ENCODE measurements at places on chromosomes 13 and 19.
A peak's percentile ranks its signal among the peaks of the same experiment; 100 is the strongest.

DNA sequence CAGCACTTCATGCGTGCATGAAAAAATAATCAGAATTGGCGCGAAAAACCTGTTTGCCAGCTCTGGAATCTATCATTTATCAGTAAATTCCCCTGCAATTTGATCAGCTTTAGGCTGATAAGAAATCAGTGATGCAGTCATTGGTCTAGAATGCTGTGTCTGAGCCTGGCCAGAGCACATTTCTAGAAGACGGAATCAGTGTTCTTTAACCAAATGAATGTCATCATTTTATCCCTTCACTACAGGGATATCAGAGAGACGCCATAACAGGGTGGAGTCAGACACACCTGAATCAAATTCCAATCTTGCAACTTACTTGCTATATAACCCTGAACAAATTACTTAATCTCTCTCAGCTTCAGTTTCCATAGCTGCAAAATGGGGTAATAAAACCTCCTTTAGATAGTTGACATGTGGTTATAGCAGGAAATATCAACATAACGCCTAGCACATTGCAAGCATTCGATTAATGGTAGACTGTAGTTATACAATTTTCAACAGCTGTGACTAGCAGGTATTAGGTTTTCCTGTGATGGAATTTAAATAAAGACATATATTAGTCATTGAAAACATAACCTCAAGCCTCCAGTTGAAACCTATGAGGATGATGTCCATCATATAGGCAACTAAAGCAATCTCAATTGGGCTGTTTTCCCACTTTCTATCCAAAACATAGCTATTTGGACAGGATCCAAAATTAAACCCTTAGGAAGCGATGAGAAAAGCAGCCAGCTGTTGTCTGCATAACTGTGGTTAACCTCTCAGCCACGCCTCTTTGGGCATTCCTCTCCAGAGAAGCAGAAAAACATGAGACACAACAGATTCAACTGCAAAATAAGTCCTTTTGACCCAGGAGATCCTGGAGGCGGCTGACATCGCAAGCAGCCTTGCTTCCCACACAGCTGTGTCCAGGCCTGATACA, 51.6 kb upstream of the UBL3 start:
- peak; percentile 58 for DNase-seq

GRCh38 chr13:49517461-49517860, 21.7 kb downstream of the PHF11 start:
- no peak for DNase-seq

DNA sequence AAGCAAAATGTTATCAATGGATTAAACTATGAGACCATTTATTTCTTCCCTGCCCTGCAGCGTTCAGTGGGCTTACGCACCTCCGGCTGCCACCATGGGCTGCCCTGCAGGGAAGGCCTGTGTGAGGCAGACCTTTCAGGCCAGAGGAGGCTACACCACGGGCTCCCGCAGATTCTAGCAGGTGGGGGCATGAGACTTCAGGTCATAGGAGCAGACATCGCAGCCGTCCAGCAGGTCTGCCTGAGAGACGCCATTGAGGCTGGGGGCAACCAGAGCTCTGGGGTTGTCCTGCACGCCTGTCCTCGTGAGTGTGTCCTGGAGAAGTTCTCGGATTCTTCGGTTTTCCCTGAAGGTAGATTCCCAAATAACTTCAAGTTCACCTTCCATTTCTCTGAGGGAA, 9.4 kb upstream of the SLC7A9 start:
- no peak for DNase-seq

GRCh38 chr19:19655641-19656343, 7.7 kb downstream of the ATP13A1 start:
- DNase-seq, result no peak

DNA sequence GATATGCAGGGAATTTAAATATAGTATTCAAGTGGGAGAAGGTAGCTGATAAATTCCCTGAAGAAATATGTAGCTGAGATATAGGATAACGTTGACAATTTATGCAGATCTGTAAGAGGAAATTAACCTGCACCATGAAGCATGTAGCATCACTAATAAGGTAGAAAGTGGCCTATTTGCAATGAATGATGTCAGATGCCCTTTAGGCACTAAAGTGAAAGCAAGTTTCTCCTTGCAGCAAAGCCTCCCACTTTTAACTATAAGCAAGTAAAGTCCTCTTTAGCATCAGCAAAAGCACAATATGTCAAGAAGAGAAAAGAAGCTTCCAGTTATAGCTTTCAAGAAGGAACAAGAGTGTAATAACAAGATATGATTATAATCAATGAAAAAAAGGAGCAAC, 102.5 kb upstream of the SLITRK1 start:
- no peak for DNase-seq

DNA sequence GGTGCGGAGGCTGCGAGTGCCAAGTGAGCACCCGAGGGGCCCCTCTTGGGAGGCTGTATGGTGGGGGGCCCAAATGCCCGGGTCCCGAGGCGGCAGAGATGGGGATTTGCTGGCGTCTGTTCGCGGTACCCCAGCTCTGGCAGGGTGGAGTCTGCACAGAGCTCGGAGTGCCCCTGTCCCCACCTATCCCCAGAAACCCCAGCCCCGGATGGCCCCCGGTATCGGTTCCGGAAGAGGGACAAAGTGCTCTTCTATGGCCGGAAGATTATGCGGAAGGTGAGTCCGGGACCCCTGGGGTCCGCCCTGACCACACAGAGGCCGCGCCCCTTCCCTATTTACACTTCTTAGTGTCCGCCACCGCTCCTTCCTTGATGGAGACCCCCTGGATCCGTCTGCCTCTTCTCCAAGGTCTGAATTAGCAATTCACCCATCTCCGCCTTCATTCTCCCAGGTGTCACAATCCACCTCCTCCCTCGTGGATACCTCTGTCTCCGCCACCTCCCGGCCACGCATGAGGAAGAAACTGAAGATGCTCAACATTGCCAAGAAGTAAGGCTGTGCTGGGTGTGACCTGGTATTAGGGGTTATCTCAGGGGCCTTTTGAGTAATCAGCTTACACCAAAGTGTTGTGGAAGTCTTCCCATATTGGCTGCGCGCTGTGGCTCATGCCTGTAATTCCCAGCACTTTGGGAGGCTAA, 630 bp downstream of the PNPLA6 start:
- DNase-seq, result no peak

GRCh38 chr19:30870876-30871275, 478.4 kb downstream of the TSHZ3 start:
- DNase-seq, result no peak

DNA sequence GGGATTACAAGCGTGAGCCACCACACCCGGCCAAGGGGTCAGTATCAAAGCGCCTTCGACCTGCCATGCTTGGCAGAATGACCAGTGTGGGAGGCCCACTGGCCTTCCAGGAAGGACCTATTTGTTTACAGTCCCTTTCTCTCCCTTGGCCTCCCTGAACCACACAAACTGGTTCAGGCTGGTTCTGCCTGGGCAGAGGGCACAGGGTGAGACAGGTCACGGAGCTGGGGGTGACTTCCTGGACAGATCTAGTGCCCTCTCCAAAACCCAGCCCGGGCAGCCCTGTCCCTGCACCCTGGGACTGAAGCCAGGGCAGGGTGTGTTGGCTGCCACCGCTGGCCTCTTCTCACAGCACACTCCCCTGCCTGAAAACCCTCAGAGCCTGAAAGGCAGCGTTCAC, 11.3 kb downstream of the PLEKHF1 start:
- DNase-seq, result no peak

DNA sequence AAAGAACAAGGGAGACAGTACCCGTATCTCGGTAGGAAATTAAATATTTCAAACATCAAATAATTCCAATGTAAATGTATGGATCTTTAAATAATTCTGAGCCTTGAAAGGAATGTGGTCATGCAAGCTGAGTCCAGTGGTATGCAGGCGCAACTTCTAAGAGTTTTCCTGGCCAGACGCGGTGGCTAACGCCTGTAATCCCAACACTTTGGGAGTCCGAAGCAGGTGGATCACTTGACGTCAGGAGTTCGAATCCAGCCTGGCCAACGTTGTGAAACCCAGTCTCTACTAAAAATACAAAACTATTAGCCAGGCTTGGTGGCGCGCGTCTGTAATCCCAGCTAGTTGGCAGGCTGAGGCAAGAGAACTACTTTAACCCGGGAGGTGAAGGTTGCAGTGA, 1.1 kb upstream of the ZNF845 start:
- no peak for DNase-seq

- no peak for DNase-seq
Measured at GRCh38 chr13:98576200-98576945, 534 bp downstream of the STK24 start.

DNA sequence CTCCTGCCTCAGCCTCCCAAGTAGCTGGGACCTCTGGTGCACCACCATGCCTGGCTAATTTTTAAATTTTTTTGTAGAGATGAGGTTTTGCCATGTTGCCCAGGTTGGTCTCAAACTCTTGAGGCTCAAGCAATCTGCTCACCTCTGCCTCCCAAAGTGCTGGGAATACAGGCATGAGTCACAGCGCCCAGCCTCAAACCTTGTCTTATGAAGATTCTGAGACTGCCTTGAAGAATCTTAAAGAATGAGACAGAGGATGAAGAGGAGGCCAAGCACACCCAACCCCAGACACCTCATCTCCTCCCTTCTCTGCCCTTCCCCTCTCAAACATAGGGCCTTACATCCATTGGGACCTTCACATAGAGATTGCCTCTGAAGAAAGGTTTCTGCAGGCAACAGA, 179.7 kb downstream of the ABCC4 start:
- no peak for DNase-seq

GRCh38 chr19:50214699-50215543, 11.5 kb downstream of the MYH14 start:
- DNase-seq, result no peak

- DNase-seq, result no peak
Measured at GRCh38 chr19:47215581-47215980, 15.4 kb downstream of the BBC3 start.

DNA sequence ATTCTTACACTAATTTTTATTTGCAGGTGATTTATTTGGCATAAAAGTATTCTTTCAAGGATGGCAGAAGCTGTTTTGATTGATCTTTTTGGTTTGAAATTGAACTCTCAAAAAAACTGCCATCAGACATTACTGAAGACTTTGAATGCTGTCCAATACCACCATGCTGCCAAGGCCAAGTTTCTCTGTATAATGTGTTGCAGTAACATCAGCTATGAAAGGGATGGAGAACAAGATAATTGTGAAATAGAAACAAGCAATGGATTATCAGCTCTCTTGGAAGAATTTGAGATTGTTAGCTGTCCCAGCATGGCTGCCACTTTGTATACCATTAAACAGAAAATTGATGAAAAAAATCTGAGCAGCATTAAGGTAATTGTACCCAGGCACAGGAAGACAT, 1.2 kb downstream of the LACC1 start:
- DNase-seq, result no peak

GRCh38 chr13:109412283-109412901, 374.0 kb downstream of the IRS2 start:
- peak; percentile 29 for DNase-seq

GRCh38 chr13:67971291-67971690, 741.2 kb upstream of the PCDH9 start:
- DNase-seq, result no peak

DNA sequence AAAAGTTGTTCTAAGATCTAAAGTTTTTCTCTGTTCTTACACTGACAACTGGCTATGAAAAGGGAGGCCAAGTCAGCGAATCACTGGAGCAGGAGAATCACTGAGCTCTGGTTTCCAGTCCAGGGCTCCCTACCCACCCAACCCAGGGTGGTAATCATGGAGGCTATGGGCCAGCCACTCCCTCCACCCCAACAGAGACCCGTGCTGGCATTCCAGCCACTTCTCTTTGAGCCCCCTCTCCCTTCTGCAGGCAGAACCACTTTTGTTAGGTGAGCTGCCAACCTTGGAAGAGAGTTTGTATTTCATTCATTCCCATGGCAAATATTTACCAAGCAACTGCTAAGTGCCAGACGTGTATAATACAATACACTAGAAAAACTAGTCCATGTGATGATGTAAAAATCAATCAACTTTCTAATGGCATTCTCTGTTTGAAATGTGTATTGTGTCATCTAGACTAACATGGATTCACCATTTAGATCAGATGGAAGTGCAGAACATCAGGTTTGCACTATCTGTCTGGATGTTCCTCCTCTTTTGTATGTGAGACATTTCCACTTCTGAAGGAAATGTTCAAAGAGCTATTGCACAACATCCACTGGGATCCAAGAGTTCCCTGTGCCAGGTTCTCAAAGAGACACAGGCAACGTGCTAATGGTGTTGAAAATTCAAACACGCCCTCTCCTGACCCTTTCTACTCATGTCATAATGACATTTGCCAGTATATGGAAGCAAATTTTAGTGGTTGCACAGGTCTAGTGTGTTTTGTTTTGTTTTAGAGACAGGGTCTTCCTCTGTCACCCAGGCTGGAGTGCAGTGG, 5.3 kb downstream of the MLNR start:
- no peak for DNase-seq

GRCh38 chr19:32866564-32867265, 2.9 kb downstream of the SLC7A9 start:
- no peak for DNase-seq

DNA sequence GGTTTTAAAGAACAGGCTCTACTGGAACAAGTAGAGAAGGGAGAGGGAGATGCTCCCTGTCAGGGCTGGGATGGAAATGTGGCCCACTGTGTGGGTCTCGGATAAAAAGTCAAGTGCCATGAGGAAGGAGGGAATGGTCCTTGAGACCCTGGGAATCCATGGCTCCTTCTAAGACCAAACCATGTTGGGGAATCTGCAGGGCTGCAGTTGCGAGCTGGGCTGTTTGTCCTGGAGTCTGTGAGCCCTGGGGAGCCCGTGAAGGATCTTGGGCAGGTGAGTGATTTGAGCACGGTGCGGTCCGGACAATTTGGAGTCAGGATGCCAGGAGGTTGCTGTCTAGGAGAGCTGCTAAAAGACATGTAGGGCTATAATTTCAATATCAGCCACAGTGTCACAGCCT, 359.4 kb downstream of the FGF9 start:
- DNase-seq, result no peak

GRCh38 chr19:22517496-22518411, 95.6 kb upstream of the ZNF98 start:
- DNase-seq, result no peak

- DNase-seq, result no peak
Measured at GRCh38 chr19:34649886-34650543, 26.9 kb downstream of the SCGB2B2 start.

GRCh38 chr19:29489172-29489951, 36.4 kb upstream of the VSTM2B start:
- peak; percentile 16 for DNase-seq

GRCh38 chr13:55777612-55778011, 1363.1 kb upstream of the PRR20A start:
- no peak for DNase-seq

- DNase-seq, result no peak
Measured at GRCh38 chr19:35942235-35942634, 6.1 kb downstream of the LRFN3 start.

DNA sequence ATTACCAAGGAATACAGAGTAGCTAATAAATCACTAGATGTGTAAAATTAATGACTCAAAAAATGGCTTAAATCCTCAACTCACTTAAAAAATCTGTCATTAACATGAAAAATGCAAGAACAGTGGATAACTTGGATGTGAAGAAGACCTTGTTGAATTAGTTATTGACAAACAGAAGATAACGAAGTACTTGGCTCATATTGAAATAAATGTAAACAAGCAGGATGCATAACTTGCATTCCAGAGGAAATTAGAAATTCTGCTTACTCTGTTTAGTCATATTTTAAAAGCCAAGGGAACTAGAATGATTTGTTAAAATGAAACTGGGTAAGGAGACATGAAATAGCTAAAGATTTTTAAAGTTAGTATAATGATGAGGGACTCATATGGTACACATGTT, 1812.2 kb downstream of the PCDH9 start:
- DNase-seq, result no peak
